Stimulated activated CD8-positive, alpha-beta memory T cell treated with anti-CD3 and anti-CD28 coated beads, Interleukin-12 subunit alpha, Interleukin-12 subunit beta, amount 100 ng/mL, for 1 hour (primary cell): ENCODE measurements at places on chromosomes 4 and X.

- DNase-seq = no peak
Measured at GRCh38 chr4:139740121-139740520, 74.5 kb downstream of the MGST2 start.

DNA sequence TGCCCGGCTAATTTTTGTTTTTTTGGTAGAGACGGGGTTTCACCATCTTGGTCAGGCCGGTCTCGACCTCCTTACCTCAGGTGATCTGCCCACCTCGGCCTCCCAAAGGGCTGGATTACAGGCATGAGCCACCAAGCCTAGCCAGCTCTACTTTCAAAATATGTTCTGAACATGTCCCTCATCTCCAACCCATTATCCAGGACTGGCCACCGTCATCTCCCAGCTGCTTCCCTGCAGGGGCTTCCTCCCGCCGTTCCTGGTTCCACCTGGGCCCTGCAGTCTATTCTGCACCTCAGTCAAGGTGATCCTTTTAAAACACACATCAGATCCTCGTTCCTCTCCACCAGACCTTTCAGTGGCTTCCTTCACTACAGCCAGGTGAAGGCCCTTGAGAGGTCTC lies 80.9 kb upstream of the NKX1-1 start:
- DNase-seq = no peak

DNA sequence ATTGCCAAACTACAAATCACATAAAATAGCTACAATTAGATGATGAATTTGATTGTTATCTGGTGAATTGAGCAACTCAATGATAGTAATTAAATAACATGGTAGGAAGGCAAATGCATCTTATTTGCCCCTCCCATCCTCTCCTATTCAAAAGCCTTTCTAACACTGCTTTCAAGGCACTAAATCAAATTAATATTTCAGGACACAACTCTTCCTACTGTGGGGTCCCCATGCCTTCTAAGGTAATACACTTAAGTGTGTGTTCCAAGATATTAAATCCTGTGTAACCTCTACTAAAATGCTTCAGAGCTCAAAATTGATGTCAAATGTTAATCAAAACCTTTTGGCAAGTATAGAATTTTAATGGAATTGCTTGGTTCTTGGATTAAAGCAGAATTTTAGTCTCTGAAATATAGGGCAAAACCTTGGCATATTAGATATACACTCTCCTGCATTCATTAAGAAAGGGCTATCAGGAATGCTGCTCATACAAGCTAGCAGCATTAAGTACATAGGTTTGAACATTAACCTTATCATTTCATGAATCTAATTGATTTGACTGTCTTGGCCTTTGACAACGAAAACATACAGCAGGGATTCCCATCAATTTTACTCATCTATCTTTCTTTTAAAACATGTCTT lies 371.8 kb upstream of the GALNTL6 start:
- DNase-seq = no peak

GRCh38 chr4:15297344-15297743 lies 130.5 kb upstream of the C1QTNF7 start:
- DNase-seq = no peak

GRCh38 chrX:144616317-144616716 lies 631.0 kb upstream of the SPANXN1 start:
- no peak for DNase-seq

DNA sequence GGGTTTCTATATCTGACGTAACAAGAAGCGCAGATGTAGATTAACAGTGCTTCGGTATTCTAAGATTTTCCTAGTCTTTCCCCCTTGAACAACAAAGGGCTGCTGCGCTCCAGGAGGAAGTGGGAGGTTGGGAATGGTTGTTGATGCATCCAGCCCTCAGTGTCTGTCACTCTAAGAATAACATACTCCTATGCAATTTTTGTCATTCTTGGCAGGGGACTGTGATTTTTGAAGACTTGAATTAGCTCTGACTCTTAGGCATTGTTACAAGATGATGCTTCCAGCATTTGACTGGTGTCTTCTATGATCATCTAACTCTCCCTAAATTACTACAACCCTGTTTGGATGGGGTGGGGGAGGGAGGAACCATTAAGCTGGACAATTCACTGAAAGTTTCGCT lies 394.2 kb downstream of the ARHGAP24 start:
- no peak for DNase-seq

DNA sequence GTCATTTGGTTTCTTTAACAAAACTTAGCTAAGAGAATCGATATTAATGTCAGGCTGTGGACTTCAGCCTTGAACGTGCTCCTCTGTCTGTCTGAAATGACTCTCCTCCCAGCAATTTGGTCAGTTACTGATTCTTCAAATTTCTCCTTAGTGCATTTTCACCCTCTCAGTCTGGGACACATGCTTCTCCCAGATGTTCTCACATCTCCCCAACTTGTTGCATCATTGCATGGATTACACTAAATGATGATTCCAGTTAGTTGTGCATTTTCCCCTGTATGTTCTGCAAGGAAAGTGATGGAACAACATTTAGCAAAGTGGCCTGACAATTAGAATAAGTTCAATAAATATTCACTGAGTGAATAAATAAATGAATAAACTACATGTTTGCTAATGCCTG lies 94.4 kb downstream of the NLGN4X start:
- no peak for DNase-seq

GRCh38 chrX:132810964-132811712 lies 147.3 kb downstream of the HS6ST2 start:
- DNase-seq = no peak

DNA sequence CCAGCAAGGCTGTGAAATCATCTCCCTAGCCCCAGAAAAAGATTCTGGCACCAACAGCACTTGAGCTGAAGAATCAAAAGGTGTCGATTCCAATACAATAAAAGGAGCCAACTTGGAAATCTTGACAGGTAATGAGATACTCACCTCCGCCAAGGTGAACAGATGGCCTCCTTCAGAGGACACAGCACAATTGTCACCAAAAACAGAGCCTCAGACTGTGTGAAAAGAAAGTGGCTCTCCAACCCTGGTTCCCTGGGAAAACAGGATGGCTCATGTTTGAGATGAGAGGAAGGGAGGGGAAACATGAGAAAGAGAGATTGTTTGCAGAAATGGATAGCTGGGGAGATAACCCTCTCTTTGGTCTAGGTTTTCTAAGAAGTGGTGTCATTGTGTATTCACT lies 168.9 kb downstream of the HS3ST1 start:
- no peak for DNase-seq

- no peak for DNase-seq
Measured at GRCh38 chr4:56640621-56641493, 40.2 kb downstream of the HOPX start.

DNA sequence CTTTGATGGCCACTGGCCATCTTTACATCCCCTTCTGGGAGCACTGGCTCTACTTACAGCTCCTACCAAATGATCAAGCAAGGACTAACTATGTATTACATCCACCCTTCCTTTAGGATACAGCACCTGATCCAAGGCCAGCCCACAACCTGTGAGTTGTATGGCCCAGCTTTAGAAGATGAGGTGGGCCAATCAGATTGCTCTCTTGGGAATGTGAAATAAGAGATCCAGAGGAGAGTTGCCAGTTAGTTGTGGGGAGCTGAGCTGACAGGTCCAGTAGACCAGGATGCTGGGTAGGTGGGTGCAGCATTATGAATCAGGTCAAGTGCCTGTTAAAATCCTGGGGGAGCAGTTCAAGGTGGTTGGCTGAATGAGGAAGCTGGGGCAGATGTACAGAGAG lies 111.5 kb downstream of the GNL3L start:
- DNase-seq = no peak

DNA sequence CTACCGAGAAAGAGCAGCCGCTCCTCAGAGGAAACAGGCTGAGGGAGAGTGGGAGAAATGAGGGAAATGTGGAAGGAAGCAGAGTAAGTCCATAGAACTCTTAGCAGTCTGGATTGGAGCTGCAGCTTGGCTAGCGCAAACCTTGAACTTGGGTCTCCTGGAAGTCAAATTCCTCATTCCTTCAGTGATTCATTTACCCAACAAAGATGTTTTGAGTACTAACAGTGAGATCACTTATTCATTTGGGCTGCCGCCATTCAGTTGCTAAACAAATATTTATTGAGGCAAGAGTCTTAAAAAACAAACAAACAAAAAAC lies 51.5 kb downstream of the SEL1L3 start:
- DNase-seq = no peak

- no peak for DNase-seq
Measured at GRCh38 chr4:169770416-169770815, 12.7 kb upstream of the HPF1 start.
